ENCODE measurements at places on chromosomes 5 and 9.

GRCh38 chr9:97659771-97660170 lies 26.1 kb downstream of the NCBP1 start:
- no peak for DNase-seq

- DNase-seq = no peak
These were observed 449.6 kb upstream of the BRINP1 start for GRCh38 chr9:119818726-119819435.

DNA sequence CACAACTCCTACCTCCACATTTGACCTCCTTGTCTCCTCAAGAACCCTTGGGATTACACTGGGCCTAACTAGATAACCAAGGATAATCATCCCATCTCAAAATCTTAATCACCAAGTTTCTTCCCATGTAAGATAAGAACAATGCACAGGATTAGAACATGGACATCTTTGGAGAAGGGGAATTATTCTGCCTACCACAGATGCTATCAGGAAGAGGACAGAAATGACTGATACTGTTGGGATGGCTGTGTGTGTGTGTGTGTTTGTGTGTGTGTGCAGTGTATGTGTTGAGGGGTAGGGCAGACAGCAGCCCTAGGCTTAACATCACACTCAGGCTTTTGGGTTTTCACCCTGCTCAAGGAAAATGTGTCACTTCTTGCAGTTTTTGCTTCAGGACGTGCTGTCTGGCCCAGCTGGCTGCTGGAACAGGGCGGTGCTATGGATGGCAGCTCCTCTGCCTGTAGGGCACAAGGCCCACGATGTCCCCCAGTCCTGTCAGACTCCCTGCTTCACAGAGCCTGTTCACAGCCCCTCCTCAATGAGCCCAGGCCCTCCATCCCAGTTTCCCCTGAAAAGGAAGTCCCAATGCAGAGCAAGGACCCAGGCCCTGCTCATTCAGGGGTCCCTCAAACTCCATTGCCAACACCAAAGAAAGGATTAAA lies 7.7 kb downstream of the CA9 start:
- no peak for DNase-seq

GRCh38 chr9:96617439-96618185 lies 2.0 kb downstream of the CDC14B start:
- no peak for DNase-seq

- DNase-seq = no peak
These were observed 1.5 kb downstream of the SMIM32 start for GRCh38 chr5:136191304-136192014.

GRCh38 chr9:135785013-135785575 lies 83.1 kb downstream of the KCNT1 start:
- no peak for DNase-seq

DNA sequence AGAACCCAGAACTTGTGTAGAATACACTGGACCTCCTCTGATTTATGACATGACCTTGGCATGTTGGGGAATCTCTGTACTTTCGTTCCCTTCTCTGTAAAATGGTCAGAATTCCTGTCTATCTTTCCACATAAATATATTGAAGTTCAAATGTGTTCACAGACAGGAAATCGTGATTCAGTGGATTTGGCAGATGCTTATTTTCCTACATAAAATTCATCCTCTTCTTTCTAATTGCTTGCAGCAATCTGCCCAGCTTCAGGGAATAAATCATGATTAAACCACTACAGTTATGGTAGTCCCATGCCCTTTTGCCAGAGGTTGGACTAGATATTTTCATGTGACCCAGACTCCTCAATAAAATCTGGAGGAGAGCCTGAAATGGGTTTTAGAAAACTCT lies 52.1 kb upstream of the ARL15 start:
- no peak for DNase-seq

GRCh38 chr9:106799152-106799551 lies 63.8 kb upstream of the ZNF462 start:
- no peak for DNase-seq

DNA sequence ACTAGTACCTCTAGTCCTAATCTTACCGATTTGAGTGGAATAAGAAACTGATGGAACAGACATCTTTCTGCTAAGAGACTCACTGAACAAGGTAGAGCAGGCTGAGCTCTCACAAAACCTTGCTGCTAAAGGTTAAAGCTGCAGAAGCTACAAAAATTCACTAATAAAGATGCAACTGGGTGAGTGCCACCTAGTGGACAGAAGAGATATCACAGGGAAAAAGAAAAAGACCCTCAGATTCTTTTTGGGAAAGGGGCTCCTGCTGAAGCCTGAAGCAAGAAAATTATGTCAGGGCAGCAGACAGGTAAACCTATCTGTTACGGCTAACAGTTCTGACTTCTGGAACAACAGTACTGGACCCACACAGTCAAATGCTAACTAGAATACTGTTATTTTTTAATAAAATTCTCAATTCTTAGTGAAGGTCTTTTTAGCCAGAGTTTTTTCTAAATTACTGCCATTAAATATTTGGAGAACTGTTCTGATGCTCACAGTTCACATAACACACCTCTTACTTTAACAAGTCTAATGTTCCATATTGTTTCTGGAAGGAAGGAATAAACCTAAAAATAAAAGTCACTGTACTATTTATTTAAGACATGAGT lies 51.2 kb downstream of the DIAPH1 start:
- DNase-seq = no peak

DNA sequence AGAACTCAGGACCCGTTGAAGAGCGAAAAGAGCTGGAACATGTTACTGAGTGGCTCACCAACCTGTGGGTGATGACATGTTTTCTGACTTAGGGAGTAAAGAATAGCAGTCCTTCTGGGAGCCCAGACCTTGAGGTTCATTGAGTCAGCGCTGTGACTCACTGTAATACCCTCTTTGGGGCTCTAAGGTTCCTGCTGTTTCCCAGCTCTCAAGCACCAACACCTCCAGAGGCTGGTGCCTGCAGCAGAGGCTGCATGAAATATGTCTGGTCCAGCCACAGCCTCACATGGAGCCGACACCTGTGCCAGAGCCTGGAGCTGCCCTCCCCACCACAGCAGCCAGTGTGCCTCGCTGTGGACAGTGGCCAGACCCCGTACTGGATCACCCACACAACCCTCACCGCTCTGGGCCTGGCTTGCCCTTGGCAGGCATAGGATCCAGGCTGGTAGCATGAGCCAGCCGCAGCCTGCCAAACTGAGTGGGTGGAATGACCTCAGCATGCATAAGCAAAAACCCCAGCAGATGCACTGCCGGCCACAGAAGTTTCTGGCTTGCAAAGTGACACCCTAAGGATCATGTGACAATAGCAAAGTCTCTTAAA lies 143.5 kb upstream of the MRPS30 start:
- DNase-seq = no peak

DNA sequence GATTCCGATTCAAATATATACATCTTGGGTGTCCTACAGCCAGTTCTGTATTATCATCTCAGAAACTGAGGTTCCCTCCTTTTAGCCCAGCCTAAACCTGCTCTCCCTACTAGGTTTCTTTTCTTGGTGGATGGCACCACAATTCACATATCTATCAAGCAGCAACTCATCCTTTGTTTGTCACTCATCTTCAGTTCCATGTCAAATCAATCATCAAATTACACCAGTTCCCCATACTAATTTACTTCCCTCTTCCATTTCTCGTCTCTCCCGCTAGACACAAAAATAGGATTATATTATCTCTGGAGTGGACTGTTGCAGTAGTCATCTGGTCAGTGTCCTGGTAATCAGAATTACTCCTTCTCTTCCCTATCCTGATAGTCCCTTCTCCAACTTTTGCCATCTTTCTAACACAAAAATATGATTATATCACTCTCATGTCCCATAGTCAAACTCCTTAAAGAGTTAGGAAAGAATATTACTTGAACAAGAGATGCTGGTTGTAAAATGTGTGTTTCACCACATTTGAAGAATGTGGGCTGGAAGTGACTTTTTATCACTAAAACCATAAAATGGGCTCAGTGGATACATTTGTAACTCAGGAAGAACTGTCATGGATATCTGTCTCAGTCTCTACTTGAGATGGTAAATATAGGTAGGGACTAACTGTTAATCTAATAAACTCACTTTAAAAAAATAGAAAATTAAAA lies 69.1 kb upstream of the RICTOR start:
- DNase-seq = no peak

- DNase-seq = no peak
These were observed 937.2 kb upstream of the DMAC1 start for GRCh38 chr9:8736805-8737204.

DNA sequence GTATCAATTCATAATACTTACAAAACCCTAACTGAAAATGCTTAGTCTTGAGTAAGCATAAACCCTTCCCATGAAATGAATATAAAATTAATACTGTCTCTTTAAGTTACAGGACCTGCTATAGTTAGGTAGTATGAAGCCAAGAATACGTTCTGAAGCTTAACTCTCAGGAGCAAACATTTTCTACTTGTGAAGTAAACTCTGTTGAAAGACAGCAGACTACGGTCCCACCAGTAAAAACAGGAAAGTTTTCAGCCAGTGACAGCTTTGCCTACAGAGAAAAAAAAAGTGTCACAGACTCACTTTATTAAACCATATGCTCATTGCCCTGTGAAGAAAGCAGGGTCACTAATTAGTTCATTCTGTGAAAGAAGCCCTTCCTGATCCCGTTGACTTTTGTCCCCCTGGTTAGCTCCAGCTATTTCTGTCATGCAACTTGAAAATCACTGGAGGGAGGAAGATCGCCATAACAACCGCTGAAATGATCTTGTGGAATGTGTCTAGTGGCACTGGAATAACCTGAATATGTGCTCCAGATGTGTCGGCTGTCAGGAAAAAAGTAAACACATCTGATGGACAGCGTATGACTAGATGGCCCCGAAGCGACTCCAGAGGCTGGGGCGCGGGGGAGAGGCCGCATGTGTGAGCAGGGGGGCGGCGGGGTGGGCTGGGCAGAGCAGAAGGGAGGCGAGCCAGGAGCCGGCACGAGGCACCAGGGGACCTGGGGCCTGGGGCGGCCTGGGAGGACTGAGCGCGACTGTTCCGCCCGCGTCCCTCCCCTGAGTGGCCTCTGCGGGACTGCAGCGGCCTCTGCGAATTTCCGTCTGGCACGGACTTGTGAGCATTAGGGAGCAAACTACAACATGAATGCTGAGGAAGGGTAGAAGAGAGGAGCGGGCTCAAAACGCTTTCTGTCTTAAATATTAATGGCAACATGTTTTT lies 41.9 kb downstream of the BNC2 start:
- DNase-seq = no peak

GRCh38 chr5:41649659-41650058 lies 139.3 kb upstream of the PLCXD3 start:
- no peak for DNase-seq

DNA sequence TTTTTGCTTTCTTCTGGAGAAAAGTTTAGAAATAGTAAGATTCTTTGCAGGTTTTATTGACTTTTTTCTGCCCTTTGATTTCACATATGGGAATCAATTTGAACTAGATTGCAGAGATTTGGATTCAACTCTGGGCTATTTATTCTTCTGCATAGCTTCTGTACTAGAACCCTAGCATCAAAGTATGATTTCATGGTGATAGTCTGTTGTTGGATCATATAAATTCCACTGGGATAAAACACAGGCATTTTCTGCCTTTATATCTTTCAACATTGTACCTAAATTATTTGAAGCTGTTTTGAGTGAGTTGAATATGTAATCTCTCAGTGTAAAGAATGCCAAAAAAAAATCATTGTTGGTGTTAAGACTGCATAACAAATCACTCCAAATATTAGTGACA lies 458.4 kb upstream of the MPDZ start:
- no peak for DNase-seq

GRCh38 chr9:78756813-78757510 lies 460.0 kb downstream of the PSAT1 start:
- DNase-seq = no peak

All from stimulated activated CD8-positive, alpha-beta memory T cell treated with anti-CD3 and anti-CD28 coated beads, Interleukin-7, amount 100 ng/mL, for 1 hour (primary cell).